ENCODE measurements at places on chromosomes 2 and 18.

- no peak for DNase-seq
Observed at GRCh38 chr2:171042253-171042969, 113.4 kb downstream of the GORASP2 start.

DNA sequence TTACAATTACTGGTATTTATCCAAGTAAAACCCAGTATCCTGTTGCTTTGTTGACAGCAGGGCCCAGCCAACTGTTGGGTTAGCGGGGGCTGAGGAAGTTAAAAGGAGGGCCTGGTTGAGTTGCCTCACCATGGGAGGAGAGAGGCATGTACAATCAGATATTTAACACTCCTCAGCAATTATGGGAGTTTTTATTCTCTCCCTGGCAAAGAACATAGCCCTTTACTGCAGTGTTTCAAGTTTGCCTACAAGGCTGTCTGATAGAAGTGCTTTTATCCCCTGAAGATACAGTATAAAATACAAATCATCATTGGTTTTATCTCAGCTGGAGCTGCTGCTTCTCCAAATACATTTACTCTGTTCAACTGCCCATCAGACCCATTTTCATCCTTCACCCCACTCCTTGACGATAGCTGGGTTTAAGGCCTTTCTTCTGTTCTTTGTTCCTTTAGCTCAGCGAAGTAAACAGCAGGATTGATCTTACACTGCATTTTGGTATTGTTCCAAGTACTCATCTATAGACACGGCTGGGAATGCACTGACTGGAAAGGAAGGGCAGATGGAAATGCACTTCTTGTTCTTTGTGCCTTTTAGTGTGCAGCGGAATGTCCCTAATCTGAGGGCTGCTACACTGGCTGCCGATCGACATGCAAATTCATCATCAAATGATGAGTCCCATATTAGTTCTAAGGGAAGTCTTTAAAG, 402.5 kb upstream of the SPRED2 start:
- no peak for DNase-seq

DNA sequence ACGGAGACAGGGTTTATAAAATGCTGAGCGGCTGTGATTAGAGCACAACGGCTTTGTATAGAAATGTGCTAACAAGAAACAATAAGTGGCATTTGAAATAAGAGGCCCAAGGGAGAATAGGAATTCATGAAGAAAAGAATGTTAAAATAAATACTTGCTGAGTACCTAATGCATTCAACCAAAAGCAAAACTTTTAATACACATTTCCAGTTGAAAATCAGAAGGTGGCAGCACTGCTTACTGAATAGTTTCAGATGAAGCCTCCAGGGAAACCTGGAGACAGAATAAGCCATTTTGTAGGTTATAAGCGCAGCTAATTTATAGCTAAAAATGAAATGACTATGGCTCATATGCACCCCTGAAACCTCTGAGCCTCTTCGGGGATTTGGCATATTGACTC, 286.6 kb downstream of the DPP10 start:
- DNase-seq, result no peak

- DNase-seq, result peak; percentile 52
Observed at GRCh38 chr2:159904127-159904958, 106.3 kb upstream of the CD302 start.

DNA sequence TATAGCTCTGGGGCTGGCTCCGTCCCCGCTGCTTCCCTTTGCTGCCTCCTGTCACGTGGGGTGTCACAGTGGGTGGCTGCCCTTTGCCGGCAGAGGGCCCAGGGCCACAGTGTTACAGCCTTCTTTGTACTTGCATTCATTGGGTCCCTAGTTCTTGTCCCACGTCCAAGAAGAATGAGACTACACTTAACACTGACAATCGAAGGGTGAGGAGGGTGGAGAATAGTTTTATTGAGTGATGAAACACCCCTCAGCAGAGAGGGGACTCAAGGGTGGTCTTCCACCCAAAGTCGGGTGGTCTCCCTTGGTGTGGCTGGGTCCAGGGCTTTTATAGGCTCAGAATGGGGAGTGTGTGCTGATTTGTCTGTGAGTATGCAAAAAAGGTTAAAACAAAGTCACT, 1.9 kb downstream of the ATG4B start:
- DNase-seq, result no peak

DNA sequence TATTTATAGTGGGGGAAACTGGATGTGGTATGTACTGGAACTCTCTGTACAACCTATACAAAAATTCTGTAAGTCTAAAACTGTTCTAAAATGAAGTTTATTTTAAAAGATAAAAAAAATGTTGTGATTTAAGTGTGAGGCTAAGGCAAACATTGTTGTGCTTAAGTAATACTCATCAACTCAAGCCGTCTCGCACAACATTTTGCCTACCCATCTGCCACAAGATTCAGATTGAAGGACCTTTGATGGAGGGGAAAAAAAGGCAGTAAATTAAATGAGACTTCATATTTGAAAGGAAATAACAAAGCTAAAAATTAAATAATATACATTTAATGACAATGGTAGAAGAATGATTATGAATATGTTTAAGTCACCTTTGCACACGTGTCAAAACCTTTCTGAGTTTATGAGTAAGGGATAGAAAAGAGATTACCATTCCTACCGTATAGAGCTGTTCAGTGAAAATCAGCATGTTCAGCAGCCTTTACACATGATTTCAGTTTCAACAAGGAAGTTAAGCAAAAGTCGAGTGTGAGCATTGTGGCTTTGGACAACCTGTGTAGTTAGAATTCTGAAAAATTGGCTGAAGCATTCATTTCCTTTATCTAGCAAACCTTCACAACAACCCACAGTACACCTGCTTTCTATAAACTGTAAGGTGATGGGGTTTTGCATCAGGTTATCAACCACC, 499.3 kb downstream of the IRS1 start:
- DNase-seq, result no peak

DNA sequence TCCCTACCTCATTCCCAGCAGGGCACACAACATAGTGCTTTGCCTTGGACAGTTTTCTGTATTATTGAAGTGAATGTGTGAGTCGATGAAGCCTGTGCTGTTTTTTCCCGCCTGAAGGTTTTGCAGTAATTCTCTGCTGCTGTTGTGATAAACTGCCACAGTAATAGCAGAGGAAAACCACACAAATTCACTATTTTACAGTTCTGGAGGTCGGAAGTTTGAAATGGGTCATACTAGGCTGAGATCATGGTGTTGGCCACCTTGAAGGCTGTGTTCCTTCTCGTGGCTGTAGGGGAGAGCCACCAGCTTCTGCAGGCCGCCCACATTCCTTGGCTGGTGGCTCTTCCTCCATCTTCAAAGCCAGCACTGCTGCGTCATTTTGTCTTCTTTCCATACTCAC, 678 bp upstream of the SLC16A14 start:
- no peak for DNase-seq

DNA sequence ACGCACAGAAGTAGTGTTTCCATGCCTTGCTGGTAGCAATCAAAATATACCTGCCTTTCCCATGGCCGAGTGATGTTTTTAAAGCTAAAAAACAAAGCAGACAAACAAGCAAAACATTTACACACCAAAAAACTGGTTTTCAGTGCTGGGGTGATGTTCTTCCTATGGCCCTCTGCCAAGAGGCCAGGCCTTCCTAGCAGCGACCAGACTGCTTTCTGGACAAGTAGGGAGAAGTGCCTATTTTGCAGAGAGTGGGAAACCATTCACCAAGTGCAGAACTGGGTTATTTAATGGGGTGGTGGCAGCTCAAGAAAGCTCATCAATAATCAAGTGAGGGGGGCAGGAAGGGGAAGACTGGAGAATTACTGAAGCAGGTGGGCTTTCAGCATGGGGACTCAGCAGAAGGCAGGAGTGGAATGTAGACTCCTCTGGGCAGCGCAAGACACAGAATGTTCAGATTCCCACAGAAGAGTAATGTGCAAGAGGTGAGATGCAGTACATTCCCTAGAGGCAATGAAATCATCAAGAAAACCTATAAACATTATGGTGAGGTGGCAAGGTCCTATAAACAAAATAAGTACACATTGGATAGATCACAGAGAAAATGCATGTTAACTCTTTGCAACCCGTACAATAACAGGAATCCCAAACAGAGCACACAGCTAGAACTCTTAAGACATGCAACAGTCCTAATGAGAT, 44.0 kb downstream of the CPO start:
- DNase-seq, result no peak

DNA sequence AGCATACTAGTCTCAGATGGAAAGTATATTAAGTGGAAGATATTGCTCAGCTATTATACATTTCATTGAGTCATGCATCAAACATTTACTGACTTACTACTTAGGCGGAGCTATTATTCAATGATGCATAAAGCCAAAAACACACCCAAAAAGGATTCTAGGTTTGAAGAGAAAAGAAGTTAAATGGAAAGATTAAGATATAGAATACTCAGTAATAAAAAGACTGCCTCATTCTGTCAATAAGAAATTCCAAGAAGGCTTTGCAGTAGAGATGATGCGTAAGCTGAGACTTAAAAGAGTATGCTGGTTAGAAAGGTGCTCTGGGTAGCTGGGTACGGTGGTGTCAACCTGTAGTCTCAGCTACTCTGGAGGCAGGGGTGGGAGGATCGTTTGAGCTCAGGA, 27.6 kb downstream of the STK17B start:
- no peak for DNase-seq

DNA sequence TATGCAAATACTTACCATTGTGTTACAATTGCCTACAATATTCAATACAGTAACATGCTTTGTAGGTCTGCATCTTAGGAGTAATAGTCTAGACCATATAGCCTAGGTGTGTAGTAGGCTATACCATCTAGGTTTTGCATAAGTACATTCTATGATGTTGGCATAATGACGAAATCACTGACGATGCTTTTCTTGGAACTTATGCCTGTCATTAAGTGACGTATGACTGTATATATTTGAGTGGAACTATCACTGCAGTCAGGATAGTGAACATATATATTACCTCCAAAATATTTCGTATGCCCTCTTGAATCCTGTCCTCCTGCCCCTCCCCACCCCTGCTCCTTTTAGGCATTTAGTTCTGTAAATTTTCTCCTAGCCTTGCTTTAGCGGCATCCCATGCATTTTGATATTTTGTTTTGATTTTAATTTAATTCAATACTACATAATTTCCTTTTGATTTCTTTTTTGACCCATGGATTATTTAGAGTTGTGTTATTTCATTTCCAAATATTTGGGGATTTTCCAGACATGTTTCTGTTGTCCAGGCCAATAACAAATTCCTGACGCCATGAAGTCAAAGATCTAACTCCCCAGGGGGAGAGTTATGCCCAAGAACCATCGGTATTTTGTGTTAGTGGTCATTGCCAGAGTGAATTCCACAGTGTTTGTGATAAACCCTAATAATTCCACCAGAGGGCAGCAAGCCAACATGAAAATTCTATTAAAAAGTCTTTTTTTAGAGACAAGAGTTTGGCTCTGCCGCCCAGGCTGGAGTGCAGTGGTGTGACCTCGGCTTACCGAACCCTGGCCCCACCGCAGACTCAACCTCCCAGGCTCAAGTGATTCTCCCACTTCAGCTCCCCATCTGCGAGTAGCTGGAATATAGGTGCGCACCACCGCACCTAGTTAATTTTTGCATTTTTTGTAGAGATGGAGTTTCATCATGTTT, 24.2 kb upstream of the CASP8 start:
- no peak for DNase-seq

DNA sequence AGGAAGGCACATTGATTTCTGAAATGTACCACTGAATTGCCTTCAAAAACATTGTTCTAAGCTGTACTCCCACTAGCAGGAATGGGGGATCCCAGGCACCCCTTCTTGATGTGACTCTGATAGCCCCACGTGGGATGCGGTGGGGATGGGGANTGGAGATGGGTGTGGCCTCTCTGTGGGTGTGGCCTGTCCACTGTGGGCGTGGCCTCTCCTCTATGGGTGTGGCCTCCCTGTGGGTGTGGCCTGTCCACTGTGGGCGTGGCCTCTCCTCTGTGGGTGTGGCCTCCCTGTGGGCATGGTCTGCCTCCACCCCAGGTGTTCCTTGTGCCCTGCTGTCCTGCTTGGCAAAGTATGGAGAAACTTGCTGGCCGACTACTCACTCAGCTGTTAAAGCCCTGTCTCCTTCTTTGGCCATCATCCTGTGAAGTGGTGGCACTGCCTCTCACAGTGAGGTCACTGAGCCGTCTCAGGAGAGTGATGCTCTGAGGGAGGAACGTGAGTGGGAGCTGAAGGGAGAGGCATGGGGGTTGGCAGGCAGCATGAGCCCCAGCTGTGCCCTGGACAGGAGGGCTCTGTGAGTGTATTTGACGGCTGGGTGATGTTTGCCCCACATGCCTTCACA, 6.7 kb upstream of the PARD6G start:
- DNase-seq, result no peak

- peak; percentile 10 for DNase-seq
Observed at GRCh38 chr2:11446733-11447248, 19.2 kb downstream of the E2F6 start.

DNA sequence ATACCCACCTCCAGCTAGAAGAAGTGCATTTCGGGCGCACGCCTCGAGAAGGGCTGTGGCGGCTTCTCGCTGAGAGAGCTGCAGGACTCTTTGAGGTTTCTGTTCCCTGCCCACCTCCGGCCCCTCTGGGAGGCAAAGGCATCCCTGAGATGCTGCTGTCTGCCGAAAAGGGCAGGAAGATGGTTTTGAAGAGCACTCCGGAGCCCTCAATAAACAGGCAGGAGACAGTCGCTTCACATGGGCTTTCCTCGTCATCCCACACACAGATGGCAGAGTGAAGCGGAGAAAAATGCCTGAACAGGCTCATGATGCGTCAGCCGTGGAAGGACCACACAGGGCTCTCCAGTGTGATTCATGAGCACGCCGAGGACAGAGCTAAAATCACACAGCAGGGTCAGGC, 25.4 kb upstream of the GLI2 start:
- no peak for DNase-seq

DNA sequence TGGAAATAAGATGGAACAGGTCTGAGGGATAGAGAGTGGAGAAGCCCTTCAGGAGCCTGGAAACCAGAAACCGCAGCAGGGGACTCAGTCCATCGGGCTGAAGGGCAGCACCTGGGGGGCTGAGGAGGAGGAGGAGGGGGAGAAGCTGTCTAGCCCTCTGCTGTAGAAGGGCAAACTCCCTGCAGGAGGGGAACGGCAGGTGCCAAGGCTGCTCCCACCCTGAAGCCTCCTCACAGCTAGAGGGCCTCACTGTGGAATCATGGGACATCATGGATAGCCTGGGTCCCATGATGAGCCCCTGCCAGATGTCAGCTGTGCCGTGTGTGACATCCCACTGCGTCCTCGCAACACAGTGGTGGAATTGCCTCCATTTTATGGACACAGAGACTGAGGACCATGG, 435 bp downstream of the MYO7B start:
- DNase-seq, result no peak

DNA sequence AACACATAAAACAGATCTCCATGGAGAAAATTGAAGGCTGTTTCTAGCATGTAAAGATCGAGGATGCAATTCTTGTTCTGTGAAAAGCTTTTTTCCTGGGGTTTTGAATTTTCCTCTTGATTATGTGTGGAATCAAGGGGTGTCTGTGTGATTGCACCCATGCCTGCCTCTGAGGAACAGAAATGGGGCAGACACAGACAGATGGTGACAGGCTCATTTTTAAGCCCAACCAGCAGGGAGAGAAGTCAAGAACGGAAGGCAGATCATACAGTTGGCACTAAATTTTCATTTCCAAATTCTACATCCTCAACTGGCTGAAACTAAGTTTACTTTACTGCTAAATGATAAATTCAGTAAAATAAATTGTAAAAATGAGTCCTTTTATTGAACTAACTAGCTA, 1037.7 kb upstream of the KLHL29 start:
- DNase-seq, result no peak

- no peak for DNase-seq
Observed at GRCh38 chr2:160375037-160375436, 118.6 kb downstream of the RBMS1 start.

GRCh38 chr2:241223211-241224017, 34.9 kb downstream of the ANO7 start:
- no peak for DNase-seq

Data from activated T-helper 1 cell treated with anti-CD3 and anti-CD28 coated beads, Interleukin-2, amount 50 U/mL, for 16 hours (primary cell).